ENCODE measurements at places on chromosomes 6 and 20.

DNA sequence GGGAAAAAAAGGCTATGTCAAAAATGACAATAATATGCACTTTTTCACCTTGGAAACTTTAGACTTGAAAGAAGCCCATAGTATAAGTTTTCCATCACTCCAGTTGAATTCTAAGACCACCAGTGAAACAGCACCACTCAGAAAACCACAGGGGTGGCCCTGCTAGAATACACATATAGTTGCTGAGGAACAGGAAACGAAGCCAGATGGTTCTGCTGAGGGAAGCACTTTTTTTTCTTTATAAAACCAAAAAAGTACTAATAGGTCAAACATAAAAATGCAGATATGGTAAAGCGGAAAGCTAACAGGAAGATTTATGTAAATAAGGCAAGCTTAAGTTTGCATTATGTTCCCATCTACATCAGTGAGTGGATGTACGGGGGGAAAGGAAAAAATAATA, 303.9 kb downstream of the FOXC1 start:
- no peak for DNase-seq

- DNase-seq: no peak
These were observed 47.2 kb downstream of the FOXF2 start for GRCh38 chr6:1436334-1437306.

DNA sequence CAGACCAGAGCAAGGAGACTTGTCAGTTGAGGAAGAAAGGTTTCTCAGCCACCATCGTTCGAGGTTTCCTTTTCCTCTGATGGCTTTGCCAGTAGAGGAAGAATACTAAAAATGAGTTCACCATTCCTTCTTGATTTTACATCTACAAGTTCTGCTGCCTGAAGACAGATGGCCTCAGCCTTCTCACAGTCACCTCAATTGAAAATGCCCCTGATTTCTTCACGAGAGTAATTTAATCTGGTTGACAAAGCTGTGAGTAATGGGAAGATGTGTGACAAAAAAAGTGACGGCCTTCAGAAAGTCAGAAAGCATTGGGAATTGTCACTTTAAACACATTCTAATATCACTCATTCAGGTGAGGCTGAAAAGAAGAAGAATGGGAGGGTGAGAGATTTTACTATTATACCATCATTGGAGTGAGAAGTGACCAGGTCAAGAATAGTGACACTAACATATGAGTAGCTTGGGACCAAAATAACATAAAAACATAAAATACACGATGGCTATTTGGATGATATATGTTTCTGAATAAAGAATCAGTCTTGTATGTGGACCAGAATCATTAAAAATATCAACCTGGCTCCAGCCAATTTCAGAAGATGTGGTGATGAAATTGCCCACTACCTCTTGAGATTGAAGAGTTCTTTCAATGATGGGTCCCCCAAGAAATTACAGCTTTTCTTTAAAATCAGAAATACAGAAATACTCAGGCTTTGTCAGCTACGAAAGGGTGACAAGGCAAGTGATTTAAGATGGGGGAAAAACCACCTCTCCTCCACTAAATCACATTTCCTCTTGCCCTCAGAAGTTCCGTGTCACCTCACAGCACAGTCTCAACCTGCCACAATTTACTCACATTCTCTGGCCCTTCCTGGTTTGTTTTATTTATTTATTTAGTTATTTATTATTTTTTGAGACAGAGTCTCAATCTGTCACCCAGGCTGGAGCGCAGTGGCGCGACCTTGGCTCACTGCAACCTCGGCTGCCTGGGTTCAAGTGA, 147.7 kb downstream of the SOBP start:
- no peak for DNase-seq

DNA sequence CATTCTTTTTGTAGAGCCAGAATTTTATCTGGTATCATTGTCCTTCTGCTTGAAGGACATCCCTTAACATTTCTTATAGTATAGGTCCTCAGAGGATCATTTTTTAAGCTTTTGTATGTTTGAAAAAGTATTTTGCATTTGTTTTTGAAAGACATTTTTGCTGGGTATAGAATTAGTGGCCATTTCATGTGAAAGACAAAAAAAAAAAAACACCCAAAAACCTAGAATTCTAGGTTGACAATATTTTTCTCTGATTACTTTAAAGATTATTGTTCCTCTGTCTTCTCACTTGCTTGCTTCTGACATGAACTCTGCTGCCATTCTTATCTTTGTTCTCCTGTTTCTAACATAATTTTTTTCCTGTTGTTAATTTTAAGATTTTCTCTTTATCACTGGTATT, 75.7 kb upstream of the SLC22A16 start:
- no peak for DNase-seq

DNA sequence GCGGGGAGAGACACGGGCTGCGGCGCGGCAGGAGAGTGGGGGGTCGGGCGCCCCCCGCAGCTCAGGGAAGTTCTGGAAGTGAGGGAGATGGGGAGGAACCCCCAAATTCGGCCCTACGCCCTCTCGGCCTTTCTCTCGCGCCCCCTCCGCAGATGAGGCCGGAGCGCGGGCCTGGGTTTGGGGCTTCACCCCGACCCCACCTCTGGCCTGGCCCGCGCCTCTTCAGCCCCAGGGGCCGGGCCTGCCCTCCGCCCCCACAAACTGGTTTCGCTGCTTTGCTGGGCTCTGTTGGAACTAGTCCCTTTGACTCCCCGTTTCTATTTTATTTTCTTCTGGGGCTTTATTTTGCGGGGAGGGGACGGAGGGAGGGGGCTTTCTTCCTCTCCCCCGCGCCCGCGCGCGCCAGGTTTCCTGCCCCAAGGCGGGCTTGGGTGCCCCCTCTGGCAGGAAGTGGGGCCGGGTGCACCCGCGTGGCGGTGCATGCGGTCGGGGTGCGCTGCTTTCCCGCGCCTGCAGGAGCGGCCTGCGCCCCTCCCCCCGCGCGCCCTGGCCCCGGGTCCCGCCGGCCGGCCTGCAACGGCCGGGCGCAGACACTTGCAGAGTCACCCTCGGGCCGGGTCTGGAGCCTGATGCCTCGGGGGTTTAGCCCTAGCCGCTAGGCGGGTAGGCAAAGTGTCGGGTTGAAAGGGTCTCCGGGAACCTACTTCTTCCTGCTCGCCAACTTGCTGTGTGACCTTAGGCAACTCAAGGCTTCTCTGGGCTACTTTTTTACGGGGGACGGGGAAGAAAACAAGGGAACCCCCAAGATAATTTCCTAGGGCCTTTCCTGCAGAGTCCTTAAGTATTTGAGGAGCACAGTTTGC, 1.3 kb downstream of the HMGA1 start:
- peak; percentile 80 for DNase-seq

DNA sequence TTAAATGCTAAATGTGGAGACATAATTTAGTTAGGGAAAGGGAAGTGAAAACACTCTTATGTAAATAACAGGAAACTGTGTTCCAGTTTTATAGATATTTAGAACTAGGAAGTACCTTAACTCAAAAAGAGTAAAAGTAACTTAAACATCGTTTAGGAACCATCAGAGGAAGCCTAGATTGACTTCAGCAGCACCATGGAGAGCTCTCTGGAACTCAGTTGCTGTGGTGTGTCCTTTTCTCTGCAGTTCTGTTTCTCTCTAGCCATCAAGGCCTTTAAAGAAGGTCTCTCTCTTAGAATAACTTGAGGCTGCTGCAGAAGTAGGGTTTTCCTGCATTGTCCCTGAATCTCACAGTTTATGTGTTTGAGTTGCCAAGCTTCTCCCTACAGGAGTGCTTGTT, 26.9 kb downstream of the CLVS2 start:
- DNase-seq: no peak

GRCh38 chr6:131858765-131859415, 51.1 kb downstream of the ENPP1 start:
- DNase-seq: no peak

- DNase-seq: no peak
These were observed 152.3 kb upstream of the BEND6 start for GRCh38 chr6:56802584-56802983.

DNA sequence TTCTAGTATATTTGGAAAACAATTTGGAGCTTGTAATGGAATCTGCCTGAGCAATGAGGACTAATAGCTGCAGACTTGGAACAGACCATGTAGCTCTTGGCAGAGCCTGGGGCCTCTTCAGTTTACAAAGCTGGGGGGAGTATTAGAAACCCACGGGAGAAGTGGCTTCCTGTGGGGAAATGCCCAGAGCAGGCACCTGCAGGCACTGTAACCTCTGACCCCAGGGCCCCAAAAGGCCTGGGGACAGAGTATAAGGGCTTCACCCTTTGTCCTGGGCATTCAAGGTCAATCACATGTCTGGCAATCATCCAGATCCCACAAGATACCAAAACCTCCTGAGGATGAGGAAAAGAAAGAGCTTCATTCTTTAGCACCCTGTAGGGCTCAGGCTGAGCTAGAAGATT, 19.4 kb downstream of the PKIG start:
- no peak for DNase-seq

DNA sequence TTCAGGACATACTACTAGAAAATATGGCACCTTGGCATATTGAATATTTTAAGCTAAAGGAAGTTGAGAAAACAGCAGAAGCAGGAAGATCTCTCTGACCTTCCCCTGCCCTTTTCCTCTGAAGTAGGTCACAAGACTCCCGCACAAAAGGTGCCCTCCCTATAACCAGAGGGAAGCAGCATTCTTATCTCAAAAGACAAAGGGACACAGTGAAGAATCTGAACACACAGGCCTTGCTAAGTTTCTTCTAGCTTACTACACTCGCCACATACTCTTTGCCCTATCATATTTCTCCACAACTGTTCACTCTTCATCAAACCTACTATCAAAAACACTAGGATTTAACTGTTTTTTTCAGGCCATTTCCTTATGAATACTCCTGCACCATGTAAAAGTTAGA, 151.2 kb downstream of the ELOVL4 start:
- no peak for DNase-seq

DNA sequence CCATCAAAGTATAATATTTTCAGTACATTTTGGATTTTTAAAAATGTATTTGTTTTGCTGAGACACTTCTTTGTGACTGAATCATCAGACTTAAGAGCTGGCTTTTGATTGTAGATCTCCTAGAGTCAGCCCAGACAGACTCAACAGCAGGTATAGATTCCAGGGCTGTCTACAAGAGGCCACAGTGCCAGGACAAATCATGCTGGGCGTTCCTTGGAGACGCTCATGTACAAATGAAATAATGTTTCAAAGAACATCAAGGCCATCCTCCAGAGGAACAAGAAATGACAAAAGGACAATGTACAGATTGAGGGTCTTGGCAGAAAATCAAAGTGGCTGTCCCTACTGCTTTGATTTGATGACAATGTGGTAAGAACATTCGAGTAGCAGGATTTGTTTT, 369.3 kb downstream of the GRIK2 start:
- DNase-seq: no peak

DNA sequence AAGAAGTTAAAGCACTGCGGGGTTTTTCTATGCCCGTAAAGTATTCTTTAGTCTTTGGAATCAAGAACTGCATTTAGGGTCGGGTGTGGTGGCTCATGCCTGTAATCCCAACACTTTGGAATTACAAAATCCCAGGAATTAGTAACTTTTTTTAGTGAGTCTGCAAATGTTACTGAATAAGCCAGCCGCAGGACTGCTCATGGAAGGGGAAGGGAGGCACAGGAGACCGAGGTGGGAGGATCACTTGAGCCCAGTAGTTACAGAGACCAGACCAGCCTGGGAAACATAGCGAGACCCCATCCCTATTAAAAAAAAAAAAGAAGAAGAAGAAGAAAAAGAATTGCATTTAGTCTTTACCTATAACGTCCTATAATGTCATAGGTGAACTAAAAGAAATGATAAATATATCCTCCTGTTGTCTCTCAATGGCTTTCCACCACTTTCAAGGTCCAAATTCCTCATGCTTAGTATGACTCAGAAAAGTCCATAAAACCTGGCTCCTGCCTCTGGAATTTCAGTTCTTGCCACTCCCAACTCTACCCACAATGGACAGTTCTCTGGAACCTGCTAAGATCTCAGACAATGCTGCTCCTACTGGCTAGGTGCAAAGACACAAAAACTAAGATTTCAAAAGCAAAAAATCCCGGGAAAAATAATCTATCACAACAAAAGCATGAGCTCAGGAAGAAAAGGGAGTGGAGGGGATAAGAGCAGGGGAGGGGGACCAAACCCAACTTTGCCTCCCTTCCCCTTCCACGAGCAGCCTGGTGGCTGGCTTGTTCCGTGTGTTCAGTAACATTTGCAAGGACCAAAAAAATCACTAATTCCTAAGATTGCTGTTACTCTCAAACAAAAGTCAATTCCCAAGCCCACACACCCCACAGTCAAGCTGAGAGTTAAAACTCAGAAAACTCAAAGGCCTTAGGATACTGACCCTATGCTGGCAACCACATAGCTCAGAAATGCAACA, 39.0 kb downstream of the B4GALT5 start:
- DNase-seq: no peak

GRCh38 chr6:1930356-1930755, 315.0 kb downstream of the GMDS start:
- DNase-seq: no peak

DNA sequence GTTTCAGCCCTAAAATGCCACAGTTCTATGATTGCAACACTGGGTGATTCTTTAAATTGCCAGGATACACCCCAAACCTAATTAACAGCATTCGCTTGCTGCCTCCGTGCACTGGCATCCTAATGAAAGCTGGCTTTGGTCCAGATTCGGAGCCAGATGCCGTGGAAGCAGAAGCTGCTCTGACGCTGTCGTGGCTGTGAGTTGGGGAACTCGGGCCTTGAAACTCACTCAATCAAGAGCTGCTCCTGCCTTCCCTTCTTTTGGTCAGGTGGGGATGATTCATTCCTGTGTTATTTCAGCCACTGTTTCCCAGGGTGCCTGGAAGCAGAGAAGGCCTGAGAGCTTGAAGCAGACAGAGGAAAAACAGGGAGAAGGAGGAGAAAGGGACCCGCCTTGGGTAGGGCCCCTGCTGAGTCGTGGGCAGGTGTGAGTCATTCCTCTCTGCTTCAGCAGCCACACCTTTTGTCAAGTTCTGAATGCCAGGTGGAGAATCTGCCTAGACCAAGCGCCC, 36.2 kb upstream of the DSP start:
- DNase-seq: peak; percentile 26

DNA sequence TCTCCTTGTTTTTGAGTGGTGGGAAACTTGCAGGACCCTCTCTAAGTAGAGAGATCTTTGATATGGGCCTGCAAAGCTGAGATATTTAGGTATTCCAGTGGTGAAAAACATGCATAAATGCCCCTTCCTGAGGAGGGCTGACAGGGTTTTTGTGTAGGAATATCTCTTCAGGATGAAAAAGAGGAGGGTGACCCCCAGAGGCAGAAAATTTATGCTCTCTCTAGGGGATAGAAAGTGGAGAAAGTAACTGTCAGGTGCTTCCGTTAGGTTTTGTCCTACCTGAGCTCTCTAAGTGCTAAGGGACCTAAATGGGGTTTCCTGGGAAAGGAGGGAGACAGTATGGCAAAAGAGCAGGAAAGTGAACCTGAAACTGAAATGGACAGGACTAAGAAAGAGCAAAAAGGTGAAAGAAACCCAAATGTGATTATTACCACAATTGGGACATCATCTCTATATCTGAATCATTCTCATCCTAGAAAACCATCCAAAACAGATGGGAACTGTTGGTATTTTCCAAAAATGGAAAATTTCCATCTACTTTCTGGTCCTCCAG, 2.0 kb downstream of the COL19A1 start:
- no peak for DNase-seq

- DNase-seq: no peak
These were observed 48.3 kb downstream of the AHI1 start for GRCh38 chr6:135449246-135449645.

Measured in HL-60 (cell line).